HCT116 (cell line): ENCODE measurements at places on chromosomes 7 and 10. TPM values are rescaled to one million over a fixed set of nuclear protein-coding genes. Genes with fewer than 3 reads are reported as not detected.

DNA sequence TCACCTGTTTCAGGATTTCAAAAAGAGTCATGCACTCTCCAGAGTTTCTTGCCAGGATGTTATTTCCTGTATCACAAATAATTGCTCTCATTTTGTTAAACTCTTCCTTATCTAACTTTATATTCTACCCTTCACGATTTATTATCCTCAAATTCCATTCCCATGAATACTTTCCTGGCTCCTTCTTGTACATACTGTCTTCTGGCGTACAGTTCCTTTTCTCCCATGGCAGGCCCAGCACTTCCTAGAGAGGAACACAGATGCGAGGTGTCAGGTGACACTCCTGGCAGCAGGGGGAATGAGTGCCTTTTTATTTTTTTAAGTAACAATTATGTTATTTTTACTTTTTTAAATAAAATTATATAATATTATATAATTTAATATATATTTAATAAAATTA, 411.9 kb downstream of the TFEC start:
- no peak overlapping the region for H3K4me3 ChIP-seq
- H3K27ac ChIP-seq: no peak overlapping the region
- no peaks in the 10 kb centered on the region for H3K4me1 ChIP-seq
- no peaks in the 10 kb centered on the region for H3K27me3 ChIP-seq

DNA sequence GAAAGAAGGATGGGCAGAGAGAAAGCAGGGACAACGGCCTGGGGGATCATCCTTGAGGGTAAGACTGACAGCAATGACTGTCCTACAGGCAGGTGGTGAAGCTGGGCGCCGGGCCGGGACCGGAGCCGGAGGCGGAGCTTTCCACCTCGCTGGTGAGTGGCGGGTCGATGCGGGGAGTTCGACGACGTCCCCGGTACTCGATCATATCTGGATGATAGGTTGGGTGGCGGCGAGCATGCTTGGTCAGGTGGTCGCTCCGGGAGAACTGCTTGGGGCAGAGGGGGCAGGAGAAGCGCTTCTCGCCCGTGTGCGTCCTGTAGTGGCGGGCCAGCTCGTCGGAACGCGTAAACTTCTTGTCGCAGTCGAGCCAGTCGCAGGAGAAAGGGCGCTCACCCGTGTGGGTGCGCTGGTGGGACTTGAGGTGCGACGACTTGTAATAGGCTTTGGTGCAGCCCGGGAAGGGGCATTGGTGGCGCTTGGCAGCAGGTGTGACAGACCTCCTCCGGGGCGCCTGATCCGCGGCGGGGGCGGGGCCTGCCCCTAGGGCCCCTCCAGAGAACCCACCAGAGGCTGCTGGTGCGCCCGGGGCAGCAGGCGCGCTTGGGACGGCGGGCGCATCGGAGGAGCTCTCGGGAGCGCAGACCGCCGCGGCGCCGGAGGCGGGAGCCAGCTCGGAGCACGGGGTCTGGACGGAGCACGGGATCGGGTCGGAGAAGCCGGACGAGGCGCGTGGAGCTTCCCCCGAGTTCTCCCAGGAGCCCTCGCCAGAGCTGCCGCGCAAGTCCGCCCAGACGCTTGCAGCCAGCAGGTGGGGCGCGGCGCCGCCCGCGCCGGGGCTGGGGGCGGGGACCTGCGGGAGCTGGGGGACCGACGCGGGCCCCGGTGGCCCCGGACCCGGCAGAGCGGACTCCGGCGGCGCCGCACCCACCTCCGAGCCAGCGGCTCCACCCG, 752 bp downstream of the KLF14 start:
- peaks cover 35% of the 10 kb centered on the region for H3K27me3 ChIP-seq
- peak overlapping the region; percentile 51 for H3K4me3 ChIP-seq

DNA sequence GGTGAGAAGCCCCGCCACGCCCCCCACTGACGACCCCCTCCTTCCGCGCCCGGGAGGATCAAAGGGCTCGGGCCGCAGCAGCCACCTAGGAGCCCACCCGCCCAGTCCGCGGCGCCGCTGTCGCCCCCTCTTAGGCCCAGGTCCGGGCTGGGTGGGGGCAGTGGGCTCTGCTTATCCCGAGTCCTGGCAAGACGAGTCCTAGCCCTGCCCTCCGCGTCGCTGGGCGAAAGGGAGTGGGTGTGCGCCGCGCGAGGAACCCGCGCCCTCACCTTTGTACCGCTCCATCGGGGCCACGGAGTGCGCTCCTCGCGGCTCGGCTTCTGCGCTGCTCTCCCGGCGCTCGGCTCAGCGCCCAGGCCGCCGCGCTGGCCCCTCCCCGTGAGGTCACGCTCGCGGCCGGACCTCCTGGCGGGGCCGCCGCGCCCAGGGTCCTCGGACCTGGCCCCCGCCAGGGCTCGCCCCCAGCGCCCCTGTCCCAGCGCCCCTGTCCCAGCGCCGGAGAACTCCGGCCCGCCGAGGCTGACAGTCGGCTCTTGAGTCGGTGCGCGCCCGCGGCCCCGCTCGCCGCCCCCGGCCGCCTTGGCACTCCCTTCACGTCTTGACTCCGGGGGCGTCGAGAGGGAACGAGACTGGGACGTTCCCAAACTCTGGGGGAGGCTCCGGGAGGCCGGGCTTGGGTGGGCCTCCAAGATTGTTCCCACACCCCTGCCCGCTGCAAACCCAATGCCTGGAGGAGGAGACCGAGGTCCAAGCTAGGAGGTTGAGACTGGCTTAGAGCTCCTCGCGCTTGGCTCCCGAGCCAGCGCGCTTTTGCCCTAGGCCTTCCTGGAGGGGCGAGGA, at the start of gene AFAP1L2:
TSS of gene AFAP1L2 (minus strand) at position 332 of the 840 bp plus-strand sequence. CDS start at position 285, 47 bp downstream.
- peak within 1 kb of the TSS; percentile 24; the same call in 1 of the 2 replicates for H3K4me3 ChIP-seq
- DNase-seq: no peak
- H3K27me3 ChIP-seq: peaks cover 57% of the 10 kb centered on the region
- H3K27ac ChIP-seq: no peak within 1 kb of the TSS
- H3K36me3 ChIP-seq: no peaks in the 10 kb centered on the region

DNA sequence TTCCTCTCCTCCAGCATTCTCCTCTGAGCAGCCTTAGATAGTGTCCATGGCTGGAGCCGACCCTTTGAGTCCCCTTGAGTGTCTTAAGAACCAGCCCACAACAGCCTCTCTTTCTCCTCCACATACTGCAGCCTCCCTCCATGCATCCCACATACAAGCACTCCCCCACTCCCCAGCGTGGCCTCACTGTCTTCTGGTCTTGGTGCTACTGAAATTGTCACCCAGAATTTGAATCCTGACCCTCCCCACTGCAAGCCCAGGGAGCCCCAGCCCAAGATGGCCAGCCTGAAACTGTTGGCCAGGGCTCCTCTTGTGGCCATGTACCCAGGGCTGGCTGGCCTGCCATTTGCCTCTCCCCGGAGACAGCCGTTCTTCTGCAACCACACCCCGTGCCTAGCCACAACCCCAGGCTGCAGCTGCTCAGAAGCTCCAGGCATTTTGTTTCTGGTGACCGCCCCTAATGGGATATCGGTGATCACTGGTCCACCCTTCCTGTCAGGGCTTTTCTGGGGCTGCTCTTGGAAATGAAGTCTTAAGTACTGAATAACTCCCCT, 18.8 kb upstream of the SH2D4B start:
- no peaks in the 10 kb centered on the region for H3K27me3 ChIP-seq
- no peak overlapping the region for H3K27ac ChIP-seq
- H3K36me3 ChIP-seq: peaks cover 17% of the 10 kb centered on the region; the same call in 1 of the 2 replicates

DNA sequence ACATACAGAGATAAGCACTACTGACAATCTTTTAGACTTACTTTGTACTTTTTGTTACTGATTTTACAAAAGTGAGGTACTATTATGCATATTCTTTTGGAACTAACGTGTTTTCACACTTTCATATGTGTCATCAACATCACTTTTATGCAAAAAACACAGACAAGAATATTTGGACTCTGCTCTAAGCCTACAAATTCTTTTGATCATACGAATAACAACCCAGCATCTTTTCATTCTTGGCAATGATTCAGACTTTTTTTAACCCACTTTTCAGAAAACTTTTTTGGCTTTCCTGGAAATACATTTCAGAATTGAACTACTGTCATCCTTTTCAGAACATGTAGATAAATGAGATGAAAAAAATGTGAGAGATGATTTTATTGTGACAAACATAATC, 30.2 kb downstream of the USP6NL start:
- no peak for DNase-seq
- no peak overlapping the region for H3K27ac ChIP-seq
- peaks cover 10% of the 10 kb centered on the region for H3K4me1 ChIP-seq
- H3K4me3 ChIP-seq: no peak overlapping the region
- no peaks in the 10 kb centered on the region for H3K36me3 ChIP-seq

DNA sequence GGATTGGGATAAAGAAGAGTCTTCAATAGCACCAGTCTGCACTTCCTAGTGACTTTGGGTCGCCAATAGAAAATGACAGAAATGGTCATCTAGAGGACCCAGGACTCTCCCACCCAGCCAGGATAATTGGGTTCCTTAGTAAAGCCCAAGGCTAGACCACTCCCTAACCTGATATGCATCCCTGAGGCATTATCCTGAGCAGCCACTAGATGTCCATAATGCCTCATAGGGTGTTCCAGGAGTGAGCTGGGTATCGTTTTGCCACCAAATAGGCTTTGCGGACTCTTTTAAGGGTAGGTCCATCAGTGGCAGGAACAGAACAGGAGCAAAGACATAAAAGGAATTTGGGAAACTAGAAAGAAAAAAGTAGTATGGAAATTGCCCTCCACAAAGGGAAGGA, 4.5 kb upstream of the LRRC4 start:
- no peaks in the 10 kb centered on the region for H3K27me3 ChIP-seq
- peaks cover 2% of the 10 kb centered on the region; the same call in 1 of the 2 replicates for H3K4me1 ChIP-seq
- H3K4me3 ChIP-seq: no peak overlapping the region
- no peaks in the 10 kb centered on the region for H3K36me3 ChIP-seq

Gene TLX1
- not detected for total RNA-seq

Gene LRRC18
- total RNA-seq: not detected

Gene PNLIPRP2
- 1.1 TPM for total RNA-seq

DNA sequence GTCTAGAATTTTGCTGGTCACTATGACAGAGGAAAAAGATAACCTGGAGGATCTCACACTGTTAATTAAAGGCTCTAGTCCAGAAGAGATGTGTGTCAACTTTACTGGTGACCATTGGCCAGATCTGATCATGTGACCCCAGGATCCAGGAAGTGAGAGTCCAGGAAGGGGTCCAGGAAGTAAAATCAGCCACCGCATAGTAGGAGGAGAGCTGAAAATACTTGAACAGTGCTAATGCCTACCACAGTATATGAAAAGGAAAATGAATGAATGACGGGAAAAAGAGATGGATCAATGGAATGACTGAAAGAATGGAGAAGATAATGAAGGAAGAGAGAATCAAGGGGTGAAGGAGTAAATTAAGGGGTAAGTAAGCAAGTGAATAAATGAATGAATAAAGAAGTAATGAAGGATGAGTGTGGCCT, 415.3 kb downstream of the RPS24 start:
- no peaks in the 10 kb centered on the region for H3K36me3 ChIP-seq
- H3K4me1 ChIP-seq: no peaks in the 10 kb centered on the region
- H3K27ac ChIP-seq: no peak overlapping the region
- DNase-seq: no peak

GRCh38 chr10:30870896-30871295, 160.8 kb downstream of the ZNF438 start:
- H3K36me3 ChIP-seq: no peaks in the 10 kb centered on the region
- no peak overlapping the region for H3K4me3 ChIP-seq
- H3K27me3 ChIP-seq: no peaks in the 10 kb centered on the region

DNA sequence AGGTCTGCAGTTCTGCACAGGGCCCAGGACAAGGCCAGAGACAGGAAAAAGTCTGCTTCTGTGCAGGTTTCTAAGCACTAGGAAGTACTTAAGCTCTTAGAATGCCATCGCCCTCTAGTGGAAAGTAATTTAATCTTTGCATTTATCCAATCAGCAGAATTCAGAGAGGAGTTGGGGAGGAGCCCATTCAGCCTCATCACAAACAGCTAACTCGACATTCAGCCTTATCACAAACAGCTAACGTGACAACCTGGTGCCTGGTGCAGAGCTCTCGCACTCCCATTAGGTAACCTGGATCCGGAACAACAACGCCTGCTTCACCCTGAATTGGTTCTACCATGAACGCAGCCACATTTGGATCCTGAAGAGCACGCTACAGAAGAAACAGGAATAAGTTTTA, 15.2 kb downstream of the OAT start:
- H3K27ac ChIP-seq: 0 out of 2 replicates have a peak overlapping the region, but pooled peaks have one; percentile 4
- no peaks in the 10 kb centered on the region for H3K4me1 ChIP-seq
- H3K4me3 ChIP-seq: no peak overlapping the region
- H3K36me3 ChIP-seq: peaks cover 58% of the 10 kb centered on the region

DNA sequence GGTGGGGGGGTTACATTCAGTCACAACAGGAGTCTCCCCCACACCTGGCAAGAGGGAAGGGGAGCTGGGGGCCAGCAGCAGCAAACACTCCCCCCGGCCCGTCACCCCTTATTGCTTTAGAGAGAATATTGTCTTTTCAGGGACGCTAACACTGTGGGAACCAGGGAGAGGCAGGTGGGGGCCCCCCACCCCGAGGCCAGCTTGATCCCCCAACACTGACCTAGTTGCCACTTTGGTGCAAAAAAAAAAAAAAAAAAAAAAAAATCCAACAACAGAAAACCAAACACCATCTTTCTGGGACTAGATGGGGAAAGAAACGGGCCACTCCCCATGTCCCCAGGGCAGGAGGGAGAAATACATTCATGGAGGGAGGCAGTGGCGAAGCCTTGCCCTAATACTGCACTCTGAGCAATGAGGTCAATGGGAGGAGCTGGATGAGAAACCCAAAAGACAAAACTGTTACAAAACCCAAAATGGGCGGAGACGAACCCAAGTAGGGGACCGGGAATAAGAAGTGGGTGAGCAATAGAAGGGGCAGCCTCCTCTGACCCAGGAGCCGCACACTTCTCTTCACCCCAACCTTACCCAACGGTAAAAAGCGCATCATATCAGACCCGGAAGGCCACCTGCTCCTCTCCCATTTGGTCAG, 6.5 kb downstream of the GNB2 start:
- peaks cover 21% of the 10 kb centered on the region; the same call in 1 of the 2 replicates for H3K36me3 ChIP-seq
- no peak for DNase-seq
- peaks cover 5% of the 10 kb centered on the region; the same call in 1 of the 2 replicates for H3K4me1 ChIP-seq

DNA sequence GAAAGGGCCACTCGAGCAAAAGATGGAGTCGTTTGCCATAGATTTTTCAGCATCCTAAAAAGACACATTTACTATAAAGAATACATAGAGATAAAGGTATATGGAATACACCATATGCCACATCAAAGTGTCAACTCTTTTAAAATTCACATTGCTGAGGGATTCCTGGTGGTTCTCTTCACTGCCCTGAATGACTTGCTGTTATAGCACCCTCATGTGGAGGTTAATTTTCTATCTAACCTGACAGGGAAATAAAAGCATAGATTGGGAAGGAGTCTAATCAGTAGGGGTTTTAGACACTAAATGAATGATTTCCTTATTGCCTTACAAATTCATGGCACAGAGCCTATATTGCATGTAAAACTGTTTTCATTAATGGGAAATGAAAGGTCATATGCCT, 25.9 kb downstream of the DNAH11 start:
- no peaks in the 10 kb centered on the region for H3K27me3 ChIP-seq
- H3K27ac ChIP-seq: no peak overlapping the region
- DNase-seq: no peak
- H3K4me3 ChIP-seq: no peak overlapping the region

DNA sequence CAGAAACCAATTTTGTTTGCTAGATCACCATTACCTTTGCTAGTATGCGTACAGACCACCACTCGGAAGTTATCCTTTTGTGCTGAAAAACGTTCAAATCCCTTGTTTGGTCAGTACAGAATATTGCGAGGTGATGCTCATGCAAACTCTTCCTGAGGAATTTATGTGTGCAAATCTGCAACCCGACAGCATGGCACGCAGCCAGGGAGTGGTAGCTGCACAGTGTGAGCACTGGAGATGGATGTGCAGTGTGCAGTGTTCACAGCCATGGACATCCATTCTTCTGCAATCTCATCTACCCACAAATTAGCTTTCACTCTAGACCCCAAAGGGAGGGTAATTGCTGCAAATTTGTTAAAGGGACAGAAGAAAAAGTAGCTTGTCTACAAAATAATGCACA, 72.2 kb downstream of the CACUL1 start:
- no peak overlapping the region for H3K27ac ChIP-seq
- H3K27me3 ChIP-seq: no peaks in the 10 kb centered on the region
- no peak overlapping the region for H3K4me3 ChIP-seq
- H3K36me3 ChIP-seq: peaks cover 5% of the 10 kb centered on the region
- no peak for DNase-seq
